ENCODE measurements at places on chromosomes 11 and 22.

DNA sequence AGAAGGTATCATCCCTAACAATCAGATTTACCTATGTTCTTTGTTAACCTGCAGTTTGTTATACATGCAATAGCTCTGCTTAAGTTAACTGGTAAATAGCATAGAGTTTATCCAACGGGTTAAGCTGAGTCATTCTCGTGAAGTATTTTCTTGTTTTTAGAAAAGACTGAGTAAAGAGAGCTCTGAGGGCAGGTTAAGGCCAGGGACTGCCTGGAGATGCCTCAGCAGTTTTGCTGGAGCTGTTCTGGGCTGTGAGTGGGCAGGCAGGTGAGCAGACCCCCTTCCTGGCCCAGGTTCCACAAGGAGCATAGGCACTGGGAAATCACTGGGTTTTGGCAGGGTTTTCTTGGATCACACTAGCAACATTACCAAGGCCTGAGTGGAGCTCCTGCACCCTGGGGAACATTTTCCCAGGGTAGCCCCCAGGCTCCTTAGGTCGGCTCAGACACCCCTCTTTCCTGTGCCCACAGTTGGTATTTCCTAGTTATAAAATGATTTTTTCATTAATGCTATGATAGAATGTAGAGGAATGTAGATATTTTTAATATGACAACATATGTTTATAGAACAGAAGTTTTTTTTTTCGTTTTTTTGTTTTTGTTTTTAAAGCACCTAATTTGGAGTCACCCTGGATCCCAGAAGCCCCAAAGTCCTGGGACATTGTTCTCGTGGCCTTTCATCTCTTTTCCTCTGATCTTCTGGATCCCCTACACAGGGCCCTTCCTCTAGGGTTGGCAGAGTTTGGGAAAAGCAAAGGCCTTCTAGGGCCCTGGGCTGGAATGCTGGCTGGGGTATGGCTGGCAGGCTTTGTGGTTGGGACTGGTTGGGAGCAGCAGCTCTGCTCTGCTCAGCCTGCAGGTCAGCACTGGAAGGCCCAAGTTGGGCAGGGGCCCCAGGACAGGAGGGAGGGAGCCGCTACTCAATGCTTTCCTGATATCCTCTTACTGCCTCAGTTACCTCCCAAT, 26.7 kb downstream of the IRAG1 start:
- DNase-seq: no peak

DNA sequence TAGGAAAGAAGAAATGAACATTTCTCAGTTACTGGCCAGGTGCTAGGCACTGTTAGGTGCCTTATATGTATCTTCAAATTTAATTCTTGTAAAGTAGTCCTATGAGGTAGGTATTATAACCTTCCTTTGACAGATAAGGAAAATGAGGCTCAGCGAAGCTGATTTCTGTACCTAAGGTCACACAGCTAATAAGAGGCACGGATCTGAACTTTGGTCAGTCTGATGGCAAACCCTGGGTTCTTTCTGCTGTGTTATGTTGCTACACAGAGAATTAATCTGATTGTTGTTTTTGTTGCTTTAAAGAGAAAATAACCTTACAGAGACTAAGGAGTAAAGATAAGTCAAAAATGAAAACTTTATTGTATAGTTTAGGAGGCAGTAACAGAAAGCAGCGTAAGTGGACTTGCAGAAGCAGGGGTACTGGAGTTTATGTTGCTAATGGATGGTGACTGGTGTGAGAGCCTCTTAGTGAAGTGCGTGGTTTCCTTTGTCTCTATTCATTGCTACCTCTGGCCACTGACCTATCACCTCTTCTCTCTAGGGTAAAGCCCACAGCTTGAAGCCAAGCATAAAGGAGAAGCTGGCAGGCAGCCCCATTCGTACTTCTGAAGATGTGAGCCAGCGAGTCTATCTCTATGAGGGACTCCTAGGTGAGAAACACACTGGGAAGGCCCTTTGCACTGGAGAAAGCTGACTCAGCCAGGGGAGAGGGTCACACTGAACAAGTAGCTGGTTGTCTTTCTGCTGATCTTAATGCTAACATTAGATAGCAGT, 38.3 kb downstream of the MADD start:
- DNase-seq: no peak

DNA sequence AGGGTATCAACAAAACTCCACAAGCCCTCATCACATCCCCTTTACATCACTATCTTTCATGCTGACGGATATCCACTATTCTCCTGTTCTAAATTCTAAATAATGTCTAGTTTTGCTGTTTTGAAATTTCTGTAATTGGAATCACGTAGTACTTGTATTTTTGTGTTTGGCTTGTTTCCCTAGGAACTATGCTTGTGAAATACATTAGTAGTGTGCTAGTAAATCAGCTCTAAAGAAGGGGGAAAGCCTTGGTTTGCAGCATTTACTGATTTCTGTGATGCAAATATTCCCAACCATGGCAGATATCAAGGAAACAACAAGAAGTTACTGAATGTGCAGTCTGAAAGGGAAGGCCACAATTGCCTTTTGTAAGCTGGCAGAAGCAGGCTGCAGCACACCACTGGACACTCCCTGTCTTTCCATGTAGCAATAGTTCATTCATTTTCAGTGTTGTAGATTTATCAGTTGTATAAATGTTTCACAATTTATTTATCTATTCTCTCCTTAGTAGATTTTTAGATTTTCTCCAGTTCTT, 4.7 kb upstream of the FOLH1 start:
- DNase-seq: no peak

DNA sequence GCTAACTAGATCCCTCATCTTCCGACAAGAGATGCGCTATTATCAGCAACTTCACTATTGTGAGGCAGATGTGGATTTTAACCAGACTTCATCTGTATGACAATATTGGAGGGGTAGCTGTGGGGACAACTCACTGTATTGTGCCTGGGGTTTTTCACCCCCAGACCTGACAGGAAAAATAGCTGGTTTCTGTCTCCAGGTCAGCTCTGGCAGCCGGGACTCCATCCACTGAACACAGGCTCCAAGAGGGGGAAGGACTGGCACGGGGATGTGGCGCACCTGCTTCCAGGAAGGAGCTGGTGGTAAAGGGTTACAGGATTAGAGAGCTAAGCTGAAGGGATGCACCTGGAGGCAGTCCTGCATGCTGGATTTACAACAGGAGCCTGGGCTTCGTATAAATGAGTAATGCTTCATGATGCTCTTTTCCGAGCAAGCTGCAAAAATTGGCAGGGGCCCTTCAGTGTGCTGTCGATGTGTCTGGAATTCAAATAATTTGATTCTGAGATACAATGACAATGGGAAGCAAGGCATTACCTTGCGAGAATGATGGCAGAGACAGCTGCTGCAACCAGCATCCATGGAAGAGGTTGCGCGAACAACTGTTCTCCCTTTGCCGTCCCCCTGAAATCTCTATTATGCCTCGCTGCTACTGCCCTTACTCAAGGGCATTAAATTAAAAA, 49.5 kb downstream of the LMO2 start:
- DNase-seq: no peak

DNA sequence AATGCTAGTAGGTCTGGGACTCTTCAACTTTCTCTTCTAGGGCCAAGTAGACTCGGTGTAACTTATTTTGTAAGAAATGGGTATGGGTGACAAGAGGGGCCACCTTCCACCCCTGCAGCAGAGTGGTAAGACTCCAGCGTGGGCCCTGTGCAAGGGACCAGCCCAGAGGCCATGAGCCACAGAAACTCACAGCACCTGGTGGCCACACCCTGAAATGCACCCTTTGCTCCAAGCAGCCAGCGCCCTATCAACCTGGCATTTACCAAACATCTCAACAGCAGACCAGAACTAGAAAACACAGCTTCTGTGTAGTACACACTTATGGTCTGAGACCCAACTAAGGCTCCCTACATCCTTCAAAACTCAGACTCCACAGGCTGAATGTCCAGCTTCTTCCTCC, 5.7 kb downstream of the CDCA5 start:
- DNase-seq: peak; percentile 28

DNA sequence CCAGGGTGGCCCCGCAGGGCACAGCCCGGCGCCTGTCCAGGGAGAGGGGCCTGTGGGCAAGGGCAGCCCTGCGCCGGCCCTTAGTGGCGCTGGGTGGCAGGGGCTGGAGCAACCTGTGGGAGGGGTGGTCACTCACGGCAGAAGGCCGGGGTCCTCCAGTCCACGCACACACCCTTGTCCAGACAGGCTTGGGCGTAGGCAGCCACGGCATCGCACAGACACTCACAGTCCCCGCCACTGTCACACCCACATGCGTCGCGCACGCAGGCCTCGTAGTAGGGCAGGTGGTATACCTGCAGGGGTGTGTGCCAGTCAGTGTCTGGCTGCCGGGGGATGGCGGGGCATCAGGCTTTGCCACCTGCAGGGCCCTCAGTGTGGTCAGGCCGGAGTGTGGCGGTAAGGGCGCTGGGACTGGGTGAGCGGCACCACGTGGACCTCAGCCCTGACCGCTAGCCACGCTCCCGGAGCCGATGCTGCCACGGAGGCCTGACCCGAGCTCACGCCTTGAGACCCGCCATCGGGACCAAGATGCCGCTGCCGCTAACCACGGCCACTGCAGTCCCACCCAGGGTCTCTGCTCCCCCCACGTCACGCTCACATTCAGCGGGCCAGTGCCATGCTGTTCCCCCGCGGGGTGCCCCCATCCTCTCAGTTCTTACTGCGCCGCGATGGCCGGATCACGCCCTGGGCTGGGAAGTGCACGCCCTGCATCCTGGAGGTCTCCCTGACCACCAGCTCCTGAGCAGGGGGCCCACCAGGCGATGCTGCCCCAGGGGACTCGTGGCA, 12.5 kb downstream of the MUC6 start:
- DNase-seq: no peak

DNA sequence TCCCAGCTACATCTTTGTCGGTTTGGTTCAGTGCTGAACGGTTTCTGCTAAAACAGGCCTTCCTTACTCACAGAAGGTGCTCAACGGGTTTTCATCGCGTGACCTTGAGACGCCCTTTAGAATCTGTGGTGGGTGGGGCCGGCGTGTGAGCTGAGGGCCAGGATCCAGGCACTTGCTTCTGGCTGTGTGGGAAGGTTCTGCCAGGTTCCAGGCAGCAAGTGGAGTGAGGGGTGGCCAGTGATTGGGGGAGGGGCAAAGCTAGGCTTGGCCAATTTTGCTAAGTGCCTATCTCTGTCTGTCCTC, 35.2 kb downstream of the KCNJ4 start:
- no peak for DNase-seq

- DNase-seq: no peak
These were observed 50.3 kb downstream of the AMBRA1 start for GRCh38 chr11:46543564-46543963.

- DNase-seq: no peak
These were observed 28.4 kb upstream of the PAMR1 start for GRCh38 chr11:35553831-35554230.

DNA sequence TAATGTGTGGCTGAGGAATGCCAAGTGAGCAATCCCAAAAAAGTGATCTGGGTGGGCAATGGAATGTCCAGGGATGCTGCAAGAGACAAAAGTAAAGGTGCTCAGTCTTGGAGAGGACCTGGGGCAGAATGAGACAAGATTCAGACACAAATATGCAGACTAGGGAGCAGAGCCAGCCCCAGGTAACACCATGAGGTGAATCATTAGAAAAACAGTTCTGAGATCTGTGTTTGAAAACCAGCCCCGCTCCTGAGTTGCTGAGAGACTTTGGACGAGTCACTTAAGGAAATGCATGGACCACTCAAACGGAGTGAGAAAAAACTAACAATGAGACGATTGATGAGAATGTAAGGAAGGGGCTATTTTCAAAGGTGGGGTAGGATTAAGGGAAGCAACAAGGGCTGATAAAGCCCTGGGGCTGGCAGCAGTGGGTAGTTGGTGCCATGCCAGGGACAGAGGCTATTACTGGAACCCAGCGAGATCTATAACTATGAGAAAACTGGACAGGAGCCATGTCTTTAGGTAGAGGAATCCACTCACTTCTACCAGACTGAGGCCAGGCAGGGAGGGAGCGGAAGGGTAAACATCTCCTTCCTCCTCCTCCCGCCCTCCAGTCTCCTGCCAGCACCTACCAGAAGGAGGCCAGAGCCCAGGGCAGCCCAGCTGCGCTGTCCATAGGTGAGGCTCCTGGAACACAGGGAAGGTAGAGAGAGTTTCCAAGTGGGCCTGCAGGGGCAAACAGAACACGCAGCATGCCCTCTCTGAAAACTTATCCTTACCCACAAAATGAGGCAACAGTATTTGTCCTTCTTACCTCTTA, 130.4 kb upstream of the TEAD1 start:
- DNase-seq: no peak

DNA sequence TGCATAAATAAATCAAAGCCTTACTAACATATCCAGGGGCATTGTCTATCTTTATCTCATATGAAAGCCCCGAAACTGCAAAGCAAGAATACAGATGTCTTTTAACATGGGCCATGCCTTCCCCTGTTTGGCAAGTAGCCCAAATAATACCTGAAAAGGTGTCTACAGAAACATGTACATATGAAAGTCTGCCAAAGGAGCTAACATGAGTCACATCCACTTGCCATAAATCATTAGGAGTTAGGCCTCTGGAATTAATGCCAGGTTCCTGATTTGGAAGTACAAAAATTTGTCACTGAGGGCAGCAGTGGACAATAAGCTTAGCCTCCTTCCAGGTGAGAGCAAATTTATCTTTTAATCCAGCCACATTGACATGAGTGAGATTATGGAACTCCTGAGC, 85.5 kb upstream of the PGR start:
- no peak for DNase-seq

GRCh38 chr22:47370448-47371262, 608.2 kb downstream of the TBC1D22A start:
- no peak for DNase-seq

DNA sequence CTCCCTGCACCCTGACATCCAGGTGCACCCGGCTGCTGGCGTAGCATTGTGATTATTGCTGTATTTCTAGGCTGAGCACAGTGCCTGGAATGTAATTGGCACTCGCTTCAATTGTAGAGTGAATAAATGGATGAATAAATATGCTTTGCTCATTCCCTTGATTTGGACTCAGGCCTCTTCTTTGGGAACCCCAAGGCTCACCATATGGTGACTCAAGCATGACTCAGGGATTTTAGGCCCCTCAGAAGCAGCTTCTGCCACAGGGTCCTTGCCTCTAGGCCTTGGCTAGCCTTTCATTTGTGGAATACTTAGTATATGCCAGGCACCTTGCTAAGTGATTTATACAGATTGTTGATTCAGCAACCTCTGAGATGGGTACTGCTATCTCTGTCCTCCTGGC, 78.9 kb downstream of the GRIK4 start:
- DNase-seq: no peak

GRCh38 chr11:61815790-61816735, 740 bp downstream of the FADS1 start:
- peak; percentile 45 for DNase-seq

GRCh38 chr22:46976598-46976997, 214.1 kb downstream of the TBC1D22A start:
- DNase-seq: no peak

- no peak for DNase-seq
These were observed 45.9 kb downstream of the ARHGAP32 start for GRCh38 chr11:129146191-129146590.
